ENCODE measurements at places on chromosomes 16 and 17. TPM values are rescaled to one million over a fixed set of nuclear protein-coding genes. Genes with fewer than 3 reads are reported as not detected.

PLLP gene
- 15.5 TPM for total RNA-seq

XAF1 gene
- total RNA-seq, result 24.0 TPM

SOX9 gene
- 11.5 TPM for total RNA-seq

CD300E gene
- total RNA-seq, result 0.53 TPM

TMIGD1 gene
- total RNA-seq, result not detected

ABCC12 gene
- total RNA-seq, result not detected

HBQ1 gene
- total RNA-seq, result not detected

CDYL2 gene
- total RNA-seq, result 4.8 TPM

FNDC8 gene
- total RNA-seq, result not detected

ZNF263 gene
- total RNA-seq, result 23.7 TPM

CCDC40 gene
- total RNA-seq, result 1.1 TPM

GPR139 gene
- total RNA-seq, result not detected

HOXB2 gene
- total RNA-seq, result 11.2 TPM

SHISA6 gene
- total RNA-seq, result 0.95 TPM

CHST5 gene
- total RNA-seq, result 0.19 TPM

CLEC18B gene
- 4.1 TPM for total RNA-seq

MEIOB gene
- total RNA-seq, result not detected

TAOK1 gene
- total RNA-seq, result 37.5 TPM

TMEM235 gene
- not detected for total RNA-seq

MYCBPAP gene
- total RNA-seq, result not detected

GALR2 gene
- 0.44 TPM for total RNA-seq

LYRM1 gene
- total RNA-seq, result 21.9 TPM

MYH3 gene
- total RNA-seq, result not detected

IGF2BP1 gene
- not detected for total RNA-seq

GJD3 gene
- not detected for total RNA-seq

KRTAP4-11 gene
- not detected for total RNA-seq

MEIOC gene
- total RNA-seq, result not detected

PRSS33 gene
- not detected for total RNA-seq

SGCA gene
- 15.1 TPM for total RNA-seq

AP1G1 gene
- 55.8 TPM for total RNA-seq

CD300LF gene
- total RNA-seq, result 0.64 TPM

Measured in esophagus squamous epithelium (tissue), 5 donors.